ENCODE measurements at places on chromosomes 3 and 15.

DNA sequence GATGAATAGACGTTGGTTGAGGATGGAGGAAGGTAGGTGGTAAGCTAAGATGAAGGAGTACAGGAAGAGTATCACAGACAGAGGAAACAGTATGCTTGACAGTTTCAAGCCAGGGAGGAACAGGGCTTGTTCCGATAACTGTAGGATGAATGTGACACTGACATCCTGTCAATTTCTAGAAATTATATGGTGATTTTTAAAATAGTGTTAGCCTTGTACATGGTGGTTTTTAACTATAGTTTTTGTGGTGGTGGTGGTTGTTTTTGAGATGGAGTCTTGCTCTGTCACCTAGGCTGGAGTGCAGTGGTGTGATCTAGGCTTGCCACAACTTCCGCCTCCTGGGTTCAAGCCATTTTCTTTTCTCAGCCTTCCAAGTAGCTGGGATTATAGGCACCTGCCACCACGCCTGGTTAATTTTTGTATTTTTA is 92.8 kb downstream of the FNDC3B start:
- no peak for DNase-seq

DNA sequence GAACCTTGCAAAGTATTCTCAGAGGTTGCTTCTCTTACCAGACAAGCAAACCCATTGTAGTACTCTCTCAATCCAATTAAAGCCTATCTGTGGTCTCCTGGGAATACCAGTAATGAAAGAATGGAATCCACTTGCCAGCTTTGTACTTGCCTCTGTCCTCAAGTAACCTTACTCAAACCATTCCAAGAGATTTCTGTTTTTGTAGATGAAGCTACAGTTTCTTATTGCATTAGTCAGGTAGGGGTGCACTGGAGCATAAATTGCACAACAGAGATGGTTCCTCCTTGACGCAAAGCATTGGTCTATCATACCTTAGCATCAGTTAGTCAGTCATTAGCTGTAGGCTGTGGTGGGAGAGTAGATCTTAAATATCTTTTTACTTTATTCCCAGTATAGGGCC is 52.9 kb downstream of the BTLA start:
- peak; percentile 72 for DNase-seq

DNA sequence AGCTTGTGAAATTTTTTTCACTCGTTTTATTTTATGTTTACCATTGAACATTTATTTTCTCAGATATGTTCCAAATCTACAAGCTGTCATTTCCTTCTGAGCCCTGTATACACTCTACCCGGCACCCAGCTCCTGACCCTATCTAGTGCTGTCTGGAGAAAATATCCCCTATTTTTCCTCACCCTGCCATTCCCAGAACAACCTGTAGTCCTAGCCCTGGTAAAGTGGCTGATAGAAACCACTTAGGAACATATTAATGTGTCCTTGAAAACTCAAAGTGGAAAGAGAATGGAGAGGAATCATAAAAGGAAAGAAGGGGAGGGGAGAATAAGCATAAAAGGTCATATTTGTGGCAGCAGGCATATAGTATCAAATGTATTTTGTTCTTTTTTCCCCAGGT is 8.2 kb upstream of the TIMMDC1 start:
- no peak for DNase-seq

GRCh38 chr3:24048843-24049242 is 103.8 kb downstream of the NR1D2 start:
- peak; percentile 74 for DNase-seq

GRCh38 chr15:87619161-87619960 is 637.2 kb downstream of the NTRK3 start:
- DNase-seq = peak; percentile 28

DNA sequence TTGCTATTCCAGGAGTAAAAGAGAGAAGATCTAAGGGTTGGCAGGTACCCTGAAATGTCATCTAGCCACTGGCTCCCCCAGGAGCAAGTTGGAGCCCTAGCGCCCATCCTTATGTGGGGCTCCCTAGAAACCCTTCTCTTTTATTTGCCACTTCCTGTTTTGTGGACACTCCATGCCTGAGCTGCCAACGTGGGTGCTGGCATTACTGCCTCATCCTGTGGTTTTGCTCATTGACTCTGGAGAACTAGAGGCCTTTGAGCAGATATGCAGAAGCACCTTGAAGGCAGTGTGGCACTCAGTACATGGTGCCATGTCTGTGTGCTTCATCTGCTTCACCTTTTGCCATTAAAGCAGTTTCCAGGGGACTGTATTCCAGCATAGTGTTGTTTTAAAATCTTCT is 8.1 kb downstream of the EDEM1 start:
- peak; percentile 16 for DNase-seq

- DNase-seq = no peak
Measured at GRCh38 chr3:56389183-56389830, 79.0 kb downstream of the ERC2 start.

DNA sequence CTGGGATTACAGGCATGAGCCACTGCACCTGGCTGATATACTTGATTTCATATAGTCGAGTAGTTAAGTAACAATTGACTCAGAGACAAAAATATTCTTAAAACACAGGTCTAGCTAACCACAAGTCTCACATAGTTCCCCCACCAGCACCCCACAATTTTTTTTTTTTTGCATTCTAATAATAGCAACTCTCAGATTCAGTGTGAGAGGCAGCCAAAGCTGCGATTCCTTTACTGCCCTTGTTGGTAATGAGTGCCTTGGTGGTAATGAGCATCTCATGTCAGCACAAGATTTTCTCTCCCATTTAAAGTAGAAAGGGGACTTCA is 72.5 kb downstream of the WWTR1 start:
- no peak for DNase-seq

- DNase-seq = no peak
Measured at GRCh38 chr15:74725845-74726773, 781 bp upstream of the CYP1A1 start.

DNA sequence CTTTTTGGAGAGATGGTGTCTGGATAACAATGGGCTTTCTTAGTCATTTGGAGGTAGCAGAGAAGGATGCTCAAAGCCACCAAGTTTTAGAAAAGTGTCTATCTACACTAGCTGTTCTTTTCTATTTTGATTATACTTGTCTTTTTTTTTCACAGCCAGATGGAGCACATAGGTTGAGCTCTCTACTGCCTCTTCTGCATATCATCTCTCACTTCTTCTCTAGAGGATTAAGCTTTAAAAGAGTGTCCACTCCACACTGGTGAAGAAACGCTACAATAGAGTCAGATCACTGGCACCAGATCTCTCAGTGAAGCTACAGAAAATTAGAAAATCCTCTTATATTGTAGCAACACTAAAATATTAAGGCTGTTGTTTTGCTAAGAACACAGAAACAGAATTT is 145.3 kb upstream of the MBNL1 start:
- no peak for DNase-seq

GRCh38 chr15:96422125-96422524 is 91.6 kb downstream of the NR2F2 start:
- no peak for DNase-seq

DNA sequence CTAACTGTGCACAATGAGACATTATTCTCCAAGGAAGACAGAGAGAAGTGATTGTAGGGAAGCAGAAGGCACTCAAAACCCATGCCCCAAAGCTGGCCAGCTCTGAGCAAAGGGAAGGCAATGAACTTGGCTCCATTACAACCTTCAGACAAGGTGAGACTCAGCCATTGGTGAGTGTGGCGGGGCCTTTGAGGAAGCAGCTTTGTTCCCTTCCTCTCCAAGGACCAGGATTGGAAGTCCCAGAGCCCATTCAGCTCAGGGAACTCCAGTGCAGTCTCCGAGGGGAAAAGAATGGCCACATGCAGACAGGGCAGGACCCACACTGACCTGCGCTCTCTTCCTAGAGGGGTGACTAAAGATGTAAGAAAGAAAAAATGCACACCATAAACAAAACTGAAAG is 23.1 kb downstream of the HEG1 start:
- no peak for DNase-seq

DNA sequence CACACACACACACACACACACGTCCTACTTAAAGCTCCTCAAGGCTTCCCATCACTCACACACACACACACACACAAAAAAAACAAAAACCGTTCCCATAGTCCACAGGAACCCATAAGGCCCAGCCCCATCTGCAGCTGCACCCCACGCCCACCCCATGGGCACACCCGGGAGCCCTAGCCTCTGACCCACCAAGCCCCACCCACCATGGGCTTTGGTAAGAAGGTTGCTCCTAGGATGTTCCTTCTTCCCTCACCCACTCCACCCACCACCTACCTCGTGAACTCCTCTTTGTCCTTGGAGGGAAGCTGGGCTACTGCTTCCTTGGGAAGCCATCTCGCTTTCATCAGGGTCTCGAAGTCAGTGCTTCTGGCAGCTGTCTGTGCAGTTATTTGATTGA is 115.1 kb downstream of the TPRA1 start:
- no peak for DNase-seq

Data from fibroblast of mammary gland (primary cell).